Heart left ventricle (tissue), 16 donors: ENCODE measurements at places on chromosomes 1 and 21.
A peak's percentile ranks its signal among the peaks of the same experiment; 100 is the strongest.

- peak; percentile 76 for DNase-seq
Measured at GRCh38 chr1:25695090-25695770, 78.6 kb downstream of the MAN1C1 start.

GRCh38 chr1:155051777-155052398, 772 bp downstream of the ADAM15 start:
- peak; percentile 80 for DNase-seq

DNA sequence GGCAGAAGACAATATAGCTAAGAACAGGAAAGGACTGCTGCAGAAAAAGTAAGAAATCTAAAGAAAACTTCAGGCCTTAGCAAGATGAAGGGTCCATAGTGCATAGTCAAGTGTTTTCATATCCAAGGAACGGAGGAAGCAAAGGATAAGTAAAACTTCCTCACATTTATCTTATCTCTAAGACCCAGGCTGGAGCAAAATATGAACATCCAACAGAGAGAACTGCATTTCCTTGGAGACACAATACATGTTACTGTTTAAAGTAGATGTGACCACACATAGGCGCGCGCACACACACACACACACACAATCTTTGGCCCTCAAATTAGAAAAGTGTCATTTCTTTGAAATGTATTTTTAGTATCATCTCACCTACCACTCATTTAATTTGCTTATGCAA, 66.7 kb downstream of the TTLL7 start:
- no peak for DNase-seq

GRCh38 chr1:100387209-100387608, 34.9 kb downstream of the CDC14A start:
- no peak for DNase-seq

GRCh38 chr1:165129568-165130164, 226.8 kb downstream of the LMX1A start:
- peak; percentile 25 for DNase-seq

DNA sequence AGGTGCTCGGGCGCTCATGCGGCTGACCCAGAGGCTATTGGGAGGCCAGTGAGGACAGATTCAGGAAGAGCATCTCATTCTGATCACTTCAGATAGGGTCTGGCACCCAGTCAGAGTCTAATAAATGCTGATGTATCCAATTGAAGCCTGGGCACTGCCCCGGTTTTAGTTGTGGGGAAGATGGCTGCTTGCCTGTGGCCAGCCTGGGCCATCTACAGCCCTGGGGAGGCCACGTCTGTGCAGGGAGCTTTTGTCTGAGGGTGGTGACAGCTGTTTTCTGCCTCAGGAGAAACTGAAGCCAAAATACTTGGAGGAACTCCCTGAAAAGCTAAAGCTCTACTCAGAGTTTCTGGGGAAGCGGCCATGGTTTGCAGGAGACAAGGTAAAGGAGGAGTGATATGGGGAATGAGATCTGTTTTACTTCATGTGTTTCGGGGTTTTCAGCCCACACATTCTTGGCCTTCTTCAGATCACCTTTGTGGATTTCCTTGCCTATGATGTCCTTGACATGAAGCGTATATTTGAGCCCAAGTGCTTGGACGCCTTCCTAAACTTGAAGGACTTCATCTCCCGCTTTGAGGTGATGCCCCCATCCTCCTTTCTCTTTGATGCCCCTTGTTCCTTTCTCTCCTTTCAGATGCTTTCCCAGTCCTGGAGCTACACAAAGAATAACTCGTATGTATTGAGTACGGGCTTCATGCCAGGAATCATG, 2.8 kb downstream of the GSTM5 start:
- DNase-seq, result no peak

GRCh38 chr1:85867189-85867588, 159.0 kb upstream of the ZNHIT6 start:
- no peak for DNase-seq

DNA sequence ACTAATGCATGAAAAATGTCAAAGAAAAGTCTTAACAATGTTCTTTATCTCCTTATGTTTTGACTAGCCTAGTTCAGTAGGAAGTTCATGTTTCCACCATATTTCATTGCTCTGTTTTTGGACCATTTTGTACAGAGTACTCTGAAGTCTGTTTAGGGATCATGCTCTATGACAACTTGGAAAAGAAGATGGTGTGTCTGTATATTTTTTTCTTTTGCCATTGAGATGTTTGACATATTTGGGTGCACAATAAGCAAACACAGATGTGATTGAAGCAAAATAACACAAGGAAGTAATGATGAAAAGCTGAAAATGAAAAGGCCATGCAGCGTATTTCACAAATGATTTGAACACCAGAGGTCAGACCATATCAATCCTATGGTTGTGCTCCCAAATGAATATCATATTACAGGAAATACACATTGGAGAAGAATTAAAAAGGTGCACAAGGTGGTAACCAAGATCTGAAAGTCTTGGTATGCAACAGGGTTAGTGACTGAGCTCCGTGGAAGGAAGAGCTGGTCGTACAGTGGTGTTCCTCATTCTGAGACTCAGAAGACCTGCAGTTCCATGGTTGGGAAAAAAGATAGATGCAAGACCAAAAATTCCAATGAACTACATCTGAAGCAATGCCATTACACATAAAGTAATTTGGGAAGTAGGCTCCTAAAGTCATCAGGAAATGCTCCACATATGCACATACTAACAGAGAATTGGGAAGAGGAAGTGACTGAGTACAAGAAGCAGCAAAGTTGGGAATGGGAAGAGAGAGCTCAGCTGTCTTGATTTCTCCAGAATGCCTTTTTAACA, 463.5 kb downstream of the LMO4 start:
- no peak for DNase-seq

- peak; percentile 52 for DNase-seq
Measured at GRCh38 chr1:43934101-43934985, 742 bp downstream of the ARTN start.

DNA sequence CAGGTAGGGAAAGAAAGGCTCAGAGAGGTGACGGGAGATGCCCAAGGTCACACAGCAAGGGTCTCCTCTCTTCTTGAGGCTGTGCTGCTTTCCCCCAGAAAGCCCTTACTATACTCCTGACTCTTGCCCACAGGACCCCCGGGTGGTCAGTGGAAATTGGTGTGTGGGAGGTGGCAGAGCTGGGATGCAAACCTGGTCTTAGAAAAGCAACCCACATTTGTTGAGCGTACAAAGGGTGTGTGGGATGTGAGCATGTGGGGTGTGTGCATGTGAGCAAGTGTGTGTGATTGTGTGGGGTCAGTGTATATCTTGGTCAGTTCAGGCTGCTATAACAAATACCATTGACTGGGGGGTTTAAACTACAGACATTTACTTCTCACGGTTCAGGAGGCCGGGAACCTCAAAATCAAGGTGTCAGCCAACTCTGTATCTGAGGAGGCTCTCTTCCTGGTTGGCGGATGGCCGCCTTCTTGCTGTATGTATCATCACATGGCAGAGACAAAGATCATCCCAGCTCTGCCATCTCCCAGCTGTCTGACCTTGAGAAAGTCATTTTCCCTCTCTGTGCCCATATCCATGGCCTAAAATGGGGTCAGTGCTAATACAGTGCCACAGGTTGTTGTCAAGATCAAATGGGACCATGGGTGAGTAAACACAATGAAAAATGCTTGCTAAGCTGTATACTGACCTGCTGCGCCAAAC, 268.5 kb downstream of the PTPRU start:
- no peak for DNase-seq

DNA sequence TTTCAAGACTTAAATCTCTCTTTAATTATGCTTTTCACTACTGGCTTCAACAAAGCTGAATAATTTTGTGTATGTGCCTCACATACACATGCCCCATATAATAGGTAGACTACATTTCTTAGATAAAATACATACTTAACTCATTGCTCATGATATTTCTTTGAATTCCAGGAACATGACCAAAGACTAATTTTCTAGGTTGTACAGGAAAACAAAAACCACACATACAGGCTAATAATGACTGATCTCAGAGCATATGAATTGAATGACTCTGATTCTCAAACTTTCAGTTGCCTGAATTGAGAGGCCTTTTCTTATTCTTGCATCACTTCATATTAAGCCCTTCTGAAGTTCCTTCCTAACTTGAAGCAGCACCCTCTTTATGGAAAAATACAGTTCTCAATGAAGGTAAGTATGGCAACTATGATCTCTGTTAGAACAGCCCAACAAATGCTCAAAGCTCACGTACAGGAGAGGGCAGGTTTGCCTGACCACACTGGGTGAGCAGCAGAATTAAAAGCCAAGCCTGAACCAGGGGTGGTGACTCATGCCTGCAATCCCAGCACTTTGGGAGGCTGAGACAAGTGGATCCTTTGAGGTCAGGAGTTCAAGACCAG, 22.6 kb upstream of the UAP1 start:
- DNase-seq, result no peak
